ENCODE measurements at places on chromosomes 1 and 21.

- DNase-seq = no peak
Measured at GRCh38 chr21:16285605-16286126, 555.9 kb downstream of the USP25 start.

- no peak for DNase-seq
Measured at GRCh38 chr1:38727684-38728584, 131.6 kb downstream of the RRAGC start.

GRCh38 chr1:101526813-101527212 lies 290.0 kb downstream of the S1PR1 start:
- no peak for DNase-seq

DNA sequence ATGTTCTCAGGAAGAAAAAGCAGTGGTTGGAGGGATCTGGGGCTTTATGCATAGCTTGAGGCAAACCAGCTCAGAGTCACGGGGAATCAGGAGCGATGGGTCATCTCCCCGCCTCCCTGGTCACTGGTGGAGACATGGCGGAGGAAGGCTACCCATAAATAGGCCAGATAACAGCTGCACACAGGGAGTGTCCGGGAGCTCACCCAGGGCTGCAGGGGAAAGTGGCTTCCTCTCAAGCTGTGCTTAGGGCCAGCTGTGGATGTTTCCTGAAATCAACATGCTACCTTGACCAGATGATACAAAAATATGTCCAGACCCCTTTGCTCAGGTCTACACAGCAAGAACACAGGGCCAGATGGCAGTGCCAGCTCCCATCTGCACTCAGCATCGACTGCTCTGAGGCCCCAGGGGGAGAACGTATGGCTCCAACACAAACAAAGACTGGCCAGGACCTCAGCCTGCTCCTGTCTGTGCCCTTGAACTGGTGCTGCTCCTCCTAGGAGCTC lies 27.1 kb upstream of the RERE start:
- DNase-seq = no peak

All from suppressor macrophage treated with lipopolysaccharide for 4 hours (primary cell).